Amniotic epithelial cell (primary cell): ENCODE measurements at places on chromosomes 7 and 10.

DNA sequence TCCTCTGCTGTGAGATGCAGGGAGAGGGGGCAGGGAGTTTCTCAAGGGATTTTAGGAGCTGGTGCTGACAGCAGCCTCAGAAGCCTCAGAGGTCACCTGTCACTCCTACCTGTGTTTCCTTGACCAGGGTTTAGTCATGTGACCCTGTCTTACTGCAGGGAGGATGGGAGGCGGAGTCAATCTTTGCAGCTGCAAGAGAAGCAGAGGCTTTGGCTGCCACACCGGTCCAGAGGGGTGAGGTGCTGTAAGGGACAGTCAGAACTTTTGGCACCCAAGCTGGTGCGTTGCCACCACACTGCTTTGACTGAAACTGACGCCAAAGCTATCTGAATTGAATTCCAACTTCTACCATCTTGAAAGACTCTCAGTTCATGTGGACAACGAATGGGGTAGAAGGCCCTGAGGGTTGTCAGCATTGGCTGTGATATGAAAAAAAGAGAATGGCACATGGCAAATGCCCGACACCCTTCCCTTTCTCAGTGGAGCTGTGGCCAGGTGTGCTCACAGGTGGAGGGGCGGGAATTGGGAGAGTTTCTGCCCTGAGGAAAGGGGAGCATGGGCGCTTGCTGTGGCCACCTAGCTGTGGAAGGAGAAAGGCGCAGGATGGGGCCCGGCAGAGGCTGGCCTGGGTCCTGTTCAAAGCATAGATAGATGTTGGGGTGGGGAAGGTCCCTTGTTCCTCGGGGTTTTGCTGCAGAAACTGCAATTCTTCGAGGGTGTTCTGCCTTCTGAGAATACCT is 69.3 kb downstream of the ARHGAP22 start:
- DNase-seq = no peak

DNA sequence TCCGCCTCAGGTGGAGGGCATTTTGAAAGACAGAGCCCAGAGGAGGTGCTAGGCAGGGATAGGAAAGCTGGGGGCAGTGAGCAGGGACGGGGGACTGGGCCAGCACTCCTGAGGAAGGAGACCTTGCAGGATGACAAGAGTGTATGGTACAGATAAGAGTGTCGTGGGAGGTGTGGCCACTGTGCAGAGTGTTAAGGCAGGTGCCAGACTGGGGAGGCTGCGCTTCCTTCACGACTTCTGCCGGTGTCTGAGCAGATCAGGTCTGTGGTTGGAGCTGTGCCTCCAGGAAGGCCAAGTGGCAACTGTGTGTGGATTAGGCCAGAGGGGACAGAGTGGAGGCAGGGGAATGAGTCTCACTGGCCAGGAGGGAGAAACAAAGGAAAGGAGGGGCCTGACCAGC is 161.7 kb downstream of the HIBADH start:
- DNase-seq = no peak

GRCh38 chr7:90660819-90661218 is 64.7 kb downstream of the CDK14 start:
- DNase-seq = no peak

DNA sequence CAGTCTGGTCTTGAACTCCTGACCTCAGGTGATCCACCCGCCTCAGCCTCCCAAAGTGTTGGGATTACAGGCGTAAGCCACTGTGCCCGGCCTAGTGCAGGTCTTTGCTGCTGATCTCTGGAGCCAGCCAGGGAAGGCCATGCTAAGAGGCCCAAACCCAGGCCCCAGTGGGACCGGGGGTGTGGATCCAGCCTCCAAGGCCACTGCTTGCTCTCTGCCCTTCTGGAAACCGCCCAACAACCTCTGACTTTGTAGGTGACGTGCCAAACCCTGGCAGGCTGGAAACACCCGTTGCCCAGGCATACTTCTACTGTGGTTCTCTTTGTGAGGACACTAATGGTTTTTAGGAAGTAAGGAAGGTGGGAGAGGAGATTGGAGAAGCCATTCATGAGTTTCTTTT is 83.5 kb upstream of the GNA12 start:
- DNase-seq = no peak

DNA sequence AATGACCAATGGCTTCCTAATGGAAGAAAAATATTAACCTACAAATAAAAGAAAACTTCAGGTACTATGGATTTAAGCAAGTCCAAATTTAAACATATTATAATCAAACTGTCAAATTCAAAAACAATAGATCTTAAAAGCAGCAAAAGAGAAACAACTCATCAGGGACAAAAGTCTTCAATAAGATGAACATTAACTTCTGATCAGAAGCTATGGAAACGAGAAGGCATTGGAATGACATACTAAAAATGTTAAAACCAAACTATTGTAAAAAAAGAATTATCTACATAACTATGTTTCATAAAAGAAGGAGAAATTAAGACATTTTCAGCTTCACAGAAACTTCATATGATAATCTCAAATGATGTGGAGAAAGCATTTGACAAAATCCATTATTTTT is 334.7 kb downstream of the ANKRD7 start:
- DNase-seq = no peak

DNA sequence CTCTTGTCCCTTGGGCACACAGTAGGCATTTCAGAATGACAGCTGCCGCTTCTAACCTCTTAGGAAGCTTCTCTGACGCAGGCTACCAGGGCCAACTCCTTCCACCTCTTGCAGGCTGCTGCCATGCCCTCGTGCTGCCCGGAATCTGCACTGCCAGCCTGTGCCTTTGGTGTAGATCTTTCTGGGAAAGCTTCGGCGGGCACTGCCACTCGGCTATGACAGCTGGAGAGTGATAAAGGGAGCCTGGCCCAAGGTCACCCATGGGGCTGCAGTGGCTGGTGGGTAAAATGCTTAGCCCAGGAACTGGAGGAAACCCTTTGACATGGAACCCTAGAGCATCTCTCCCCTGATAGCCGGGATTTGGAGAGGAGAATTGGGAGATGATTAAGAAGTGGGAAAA is 78.0 kb upstream of the C1QL3 start:
- DNase-seq = no peak

DNA sequence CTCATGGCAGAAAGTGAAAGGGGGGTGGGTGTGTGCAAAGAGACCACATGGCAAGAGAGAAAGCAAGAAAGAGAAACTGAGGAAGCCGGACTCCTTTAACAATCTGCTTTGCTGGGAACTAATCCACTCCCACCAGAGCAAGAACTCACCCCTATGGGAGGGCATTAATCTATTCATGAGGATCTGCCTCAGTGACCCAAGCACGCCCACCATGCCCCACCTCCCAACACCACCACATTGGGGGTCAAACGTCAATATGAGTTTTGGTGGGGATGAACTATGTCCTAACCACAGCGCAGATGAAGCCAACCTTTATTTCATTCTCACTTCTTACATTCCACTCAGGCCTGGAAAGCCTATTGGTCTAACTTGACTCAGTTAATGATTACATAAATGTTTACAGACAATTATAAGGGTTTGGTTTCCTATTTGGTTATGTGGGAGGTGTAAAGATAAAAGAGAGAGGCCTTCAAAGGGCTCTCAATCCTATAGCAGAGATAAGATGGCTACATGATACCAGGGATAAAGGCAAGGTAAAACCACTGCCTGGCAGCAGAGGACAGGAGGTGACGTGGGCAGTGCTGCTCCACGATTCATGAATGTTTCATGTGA is 601.8 kb downstream of the PARD3 start:
- no peak for DNase-seq
